HCEC 1CT (cell line): ENCODE measurements at places on chromosomes 3 and 15.
A peak's percentile ranks its signal among the peaks of the same experiment; 100 is the strongest.

GRCh38 chr3:139470199-139470598 is 6.1 kb downstream of the RBP2 start:
- DNase-seq, result no peak

- DNase-seq, result peak; percentile 58
Measured at GRCh38 chr3:64345371-64345770, 120.1 kb upstream of the PRICKLE2 start.

- no peak for DNase-seq
Measured at GRCh38 chr15:98121957-98122356, 161.5 kb downstream of the ARRDC4 start.

DNA sequence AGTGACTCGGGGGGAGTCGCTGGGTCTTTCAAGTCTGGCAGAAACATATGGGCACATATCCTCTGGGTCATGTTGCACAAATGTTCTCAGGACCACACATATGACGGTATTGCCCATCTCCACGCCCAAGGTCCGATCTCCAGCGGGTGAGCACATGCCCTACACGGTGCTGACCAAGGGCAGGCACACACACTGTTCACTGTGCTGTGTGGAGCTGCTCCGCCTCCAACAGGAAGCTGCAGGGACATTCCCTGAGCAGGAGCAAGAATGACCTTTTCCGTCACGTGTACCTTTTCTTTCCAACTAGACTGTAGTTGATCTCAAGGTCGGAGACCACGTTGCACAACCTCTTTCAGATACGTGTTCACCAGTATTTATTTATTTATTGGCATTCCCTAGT is 41.7 kb upstream of the B3GNT5 start:
- DNase-seq, result no peak

- no peak for DNase-seq
Measured at GRCh38 chr3:105653166-105653565, 215.6 kb downstream of the CBLB start.

- DNase-seq, result no peak
Measured at GRCh38 chr3:133441867-133442270, 42.0 kb downstream of the BFSP2 start.

DNA sequence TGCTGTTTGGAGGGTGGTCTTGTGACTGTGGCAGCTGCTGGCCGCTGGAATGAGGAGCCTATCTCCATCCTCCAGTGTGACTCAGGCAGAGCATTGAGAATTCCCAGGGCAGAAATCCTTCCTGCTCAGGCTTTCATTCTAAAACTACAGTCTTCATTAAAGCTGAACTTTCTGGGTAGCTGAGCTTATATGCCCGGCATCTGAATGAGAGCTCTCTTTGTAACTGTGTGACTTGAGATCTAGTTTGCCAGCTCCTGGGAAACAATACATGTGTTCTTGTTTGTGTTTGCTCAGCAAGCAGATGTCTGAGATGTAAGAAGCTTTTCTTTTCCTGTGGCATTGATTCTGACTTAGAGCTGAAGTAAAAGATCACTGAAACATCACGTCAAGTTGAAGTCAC is 22.4 kb downstream of the RLBP1 start:
- DNase-seq, result no peak

DNA sequence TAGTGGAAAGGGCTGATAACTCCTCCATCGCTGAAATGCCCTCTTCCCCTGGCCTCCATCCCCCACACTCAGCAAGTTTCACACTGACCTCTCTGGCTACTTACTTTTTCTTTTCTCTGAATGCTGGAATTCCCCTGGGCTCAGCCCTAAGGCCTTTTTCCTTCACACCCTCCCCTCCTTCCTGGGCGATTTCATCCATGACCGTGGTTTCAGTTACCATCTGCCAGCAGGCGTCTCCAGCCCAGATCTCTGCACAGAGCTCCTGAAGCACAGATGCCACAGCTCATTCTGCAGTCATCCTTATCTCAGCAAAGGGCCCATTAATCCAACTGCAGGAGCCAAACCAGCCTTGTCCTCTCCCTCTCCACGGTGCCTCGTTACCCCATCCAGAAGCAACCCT is 114.0 kb downstream of the RFTN1 start:
- DNase-seq, result peak; percentile 54

GRCh38 chr3:190130696-190131095 is 10.0 kb upstream of the P3H2 start:
- DNase-seq, result no peak

DNA sequence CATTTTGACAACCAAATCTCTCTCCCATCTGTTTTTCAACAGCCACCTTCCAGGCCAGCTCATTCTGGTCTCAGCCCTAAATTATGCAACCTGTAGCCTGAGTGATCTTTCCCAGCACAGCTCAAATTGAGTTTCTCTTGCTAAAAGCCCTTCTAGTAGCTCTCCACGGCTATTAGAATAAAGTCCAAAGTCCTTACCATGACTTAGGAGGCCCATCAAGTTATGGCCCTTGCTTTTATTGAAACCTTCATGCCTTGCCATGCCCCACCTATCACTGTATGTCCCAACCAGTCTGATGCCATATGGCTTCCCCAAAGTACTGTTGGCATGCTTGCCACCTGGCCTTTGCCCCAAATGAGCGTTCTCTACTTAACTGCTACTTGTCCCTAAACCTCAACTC is 303.5 kb upstream of the GADL1 start:
- peak; percentile 6 for DNase-seq

DNA sequence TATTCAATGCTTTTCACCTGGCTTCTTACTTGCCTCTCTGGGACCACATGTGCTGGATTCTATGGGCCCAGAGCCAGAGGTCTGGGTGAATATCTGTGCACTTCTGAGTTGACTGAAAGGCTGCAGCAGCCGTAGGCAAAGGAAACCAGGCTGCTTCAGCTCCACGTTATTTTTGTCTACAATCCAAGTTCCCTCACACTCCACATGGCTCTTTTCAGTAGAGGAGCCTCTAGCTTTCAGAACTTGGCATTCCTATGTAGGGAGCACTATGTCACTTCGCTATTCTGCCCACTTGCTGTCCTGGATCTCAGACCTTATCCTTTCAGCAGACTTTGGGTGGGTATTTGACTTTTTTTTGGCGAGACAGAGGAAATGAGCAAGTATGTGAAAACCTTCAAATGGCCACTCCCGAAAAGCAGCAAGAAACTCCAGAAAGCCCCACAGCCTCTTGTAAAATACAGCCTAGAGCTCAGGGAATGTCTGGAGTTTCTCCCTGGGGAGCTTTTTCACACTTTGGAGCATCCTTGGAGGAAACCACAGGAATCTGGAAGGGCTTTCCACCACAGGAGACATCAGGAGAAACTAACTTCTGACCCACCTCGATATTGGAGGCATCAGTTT is 80.9 kb downstream of the DUT start:
- no peak for DNase-seq

DNA sequence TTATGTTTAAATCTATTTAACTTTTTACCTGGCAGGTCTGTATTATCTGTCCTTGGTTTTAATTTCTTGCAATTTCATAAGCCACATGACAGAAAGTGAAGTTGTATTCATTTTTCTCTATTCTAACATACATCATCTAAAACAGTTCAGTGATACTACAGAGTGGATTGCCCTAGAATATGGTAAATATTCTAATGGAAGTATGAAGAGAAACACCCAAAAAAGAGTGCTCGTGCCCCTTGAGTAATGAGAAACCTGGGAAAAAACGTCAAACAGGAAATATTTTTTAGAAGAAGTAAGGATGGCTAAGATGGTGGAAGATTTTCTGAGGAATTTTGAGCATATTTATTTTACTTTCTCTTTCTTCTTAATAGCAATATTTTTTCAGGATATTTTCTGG is 261.1 kb upstream of the CBLB start:
- DNase-seq, result no peak

GRCh38 chr3:128556907-128557306 is 63.9 kb upstream of the GATA2 start:
- no peak for DNase-seq

DNA sequence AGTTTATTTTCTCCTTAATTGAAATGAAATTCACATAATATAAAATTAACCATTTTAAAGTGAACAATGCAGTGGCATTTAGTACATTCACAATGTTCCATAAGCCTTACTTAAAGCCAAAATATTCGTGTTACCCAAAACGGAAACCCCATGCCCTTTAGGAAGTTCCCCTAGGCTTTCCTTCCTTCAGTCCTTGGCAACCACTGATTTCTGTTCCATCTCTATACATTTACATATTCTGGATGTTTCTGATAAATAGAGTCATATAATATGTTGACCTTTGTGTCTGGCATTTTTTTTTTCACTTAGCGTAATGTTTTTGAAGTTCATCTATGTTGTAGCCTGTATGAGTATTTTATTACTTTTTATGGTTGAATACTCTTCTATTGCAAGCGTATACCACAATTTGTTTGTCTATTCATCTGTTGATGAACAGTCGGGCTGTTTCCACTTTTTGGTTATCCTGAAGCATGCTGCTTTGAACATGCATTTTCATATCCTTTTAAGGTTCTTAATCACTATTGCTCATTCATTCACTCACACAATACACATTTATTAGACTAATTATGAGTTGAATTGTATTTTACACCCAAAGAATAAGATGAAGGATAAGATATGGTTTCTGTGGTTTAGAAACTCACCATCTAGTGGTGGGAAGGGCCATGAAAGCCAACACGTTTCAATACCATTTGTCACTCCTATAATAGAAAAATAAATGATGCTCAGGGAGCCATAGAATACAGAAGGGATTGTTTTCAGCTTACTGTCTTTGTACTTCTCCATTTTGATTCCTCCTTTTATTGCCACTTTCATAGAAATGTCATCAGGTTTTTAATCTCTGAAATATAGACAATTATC is 408.2 kb upstream of the CBLB start:
- no peak for DNase-seq

GRCh38 chr3:12473511-12473910 is 10.8 kb upstream of the TSEN2 start:
- DNase-seq, result no peak

GRCh38 chr3:46888705-46889104 is 11.2 kb downstream of the PTH1R start:
- no peak for DNase-seq

GRCh38 chr3:63456901-63457300 is 178.8 kb downstream of the SYNPR start:
- DNase-seq, result no peak

- peak; percentile 92 for DNase-seq
Measured at GRCh38 chr15:73897441-73898261, 24.3 kb downstream of the TBC1D21 start.

- DNase-seq, result no peak
Measured at GRCh38 chr3:31823184-31823583, 157.9 kb downstream of the OSBPL10 start.

GRCh38 chr3:173745952-173746682 is 348.6 kb downstream of the NLGN1 start:
- DNase-seq, result peak; percentile 71

DNA sequence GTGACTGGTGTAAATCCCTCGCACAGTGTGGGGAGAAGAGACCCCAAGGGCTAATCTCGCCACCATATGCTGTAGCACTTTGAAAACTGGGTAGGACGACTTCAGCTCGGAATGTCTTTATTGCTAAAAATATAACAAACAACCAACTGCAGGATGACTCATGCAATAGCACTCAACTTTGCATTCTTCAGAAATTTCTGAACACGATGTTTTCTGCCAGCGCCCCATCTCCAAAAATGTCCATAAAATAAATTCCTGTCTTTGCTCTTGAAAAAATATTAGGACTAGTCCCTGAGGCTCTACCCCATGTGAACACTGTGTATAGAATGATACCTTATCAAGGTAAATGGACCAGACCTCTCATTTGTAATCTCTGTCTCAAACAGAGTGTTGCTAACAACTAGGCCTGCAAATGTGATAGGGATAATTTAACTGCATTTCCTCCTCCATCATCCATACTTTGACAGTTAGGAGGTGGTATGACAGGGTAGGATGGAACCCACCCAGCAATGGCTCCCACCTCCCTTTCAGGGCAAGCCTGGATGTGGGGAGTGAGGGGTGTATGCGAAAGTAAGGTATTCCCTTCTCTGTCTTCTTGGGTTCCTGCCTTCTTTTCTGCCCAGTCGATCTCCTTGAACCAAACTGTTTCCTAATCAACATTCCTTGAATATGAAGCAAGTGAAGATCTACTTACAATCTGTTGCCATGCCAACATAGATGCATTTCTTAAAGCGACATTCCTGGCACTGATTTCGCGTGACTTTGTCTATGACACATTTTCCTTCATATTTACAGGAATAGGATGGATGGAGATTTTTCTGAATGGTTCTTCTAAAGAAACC is 201.1 kb downstream of the NR1D2 start:
- peak; percentile 98 for DNase-seq

GRCh38 chr3:171468296-171468906 is 8.2 kb upstream of the TNIK start:
- no peak for DNase-seq

DNA sequence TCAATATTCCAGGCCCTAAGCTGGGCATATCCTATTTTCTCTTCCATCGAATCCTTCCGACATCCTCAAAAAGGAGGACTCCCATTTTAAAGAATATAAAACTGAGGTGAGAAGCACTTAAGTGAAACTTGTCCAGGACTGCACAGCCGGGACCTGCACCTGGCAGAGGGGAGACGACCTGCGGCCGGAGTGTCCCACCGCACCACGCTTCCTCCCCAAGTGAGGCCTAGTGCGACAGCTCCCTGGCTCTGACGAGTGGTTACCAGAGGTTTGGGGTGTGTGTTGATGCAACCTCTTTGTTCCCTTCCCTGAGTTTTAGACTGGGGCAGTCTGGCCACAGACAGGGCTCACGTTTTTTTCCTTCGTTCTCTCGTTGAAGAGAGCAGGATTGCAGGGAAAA is 24.9 kb upstream of the ATP2B2 start:
- no peak for DNase-seq

GRCh38 chr3:128347282-128347681 is 119.4 kb downstream of the DNAJB8 start:
- DNase-seq, result no peak

DNA sequence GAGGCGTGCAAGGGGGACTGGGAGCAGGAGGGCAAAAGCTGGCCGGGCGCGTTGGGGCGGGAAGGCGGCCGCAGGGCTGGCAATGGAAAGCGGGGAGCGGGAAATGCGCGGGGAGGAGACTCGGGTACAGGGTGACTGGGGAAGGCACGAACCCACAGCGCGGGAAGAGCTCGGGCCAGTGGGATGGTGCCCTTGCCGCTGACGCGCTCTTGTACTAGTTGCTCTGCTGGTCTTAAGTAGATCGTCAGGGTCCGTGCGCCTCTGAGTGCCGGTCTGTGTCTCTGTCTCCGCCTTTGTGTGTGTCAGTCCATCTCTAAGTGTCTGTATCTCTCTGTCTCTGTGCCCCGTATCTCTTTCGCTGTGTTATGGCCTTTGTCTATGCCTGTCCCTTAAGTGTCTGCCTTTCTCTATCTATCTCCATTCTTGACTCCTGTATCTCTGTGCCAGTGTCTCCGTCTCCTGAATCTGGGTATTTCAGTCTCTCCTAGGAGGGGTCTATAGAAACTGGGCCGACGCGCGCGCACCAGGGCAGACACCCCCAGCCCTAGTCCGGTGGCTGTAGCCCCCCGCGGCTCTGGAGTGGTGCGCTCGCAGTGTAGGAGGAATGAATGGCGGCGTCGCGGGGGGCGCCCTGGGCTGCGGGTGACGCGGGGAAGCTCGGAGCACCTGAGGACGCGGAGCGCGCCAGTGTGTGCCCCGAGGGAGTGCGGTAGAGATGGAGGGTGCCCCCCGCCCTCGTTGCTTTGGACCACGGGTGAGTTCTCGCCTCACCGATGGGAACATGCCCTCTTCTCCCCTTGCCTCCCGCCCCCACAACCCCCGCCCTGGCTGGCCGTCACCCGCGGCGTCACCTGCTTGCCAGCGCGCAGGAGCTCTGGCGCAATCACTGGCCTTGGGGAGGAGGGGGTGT is 756 bp upstream of the CAMK2N2 start:
- DNase-seq, result peak; percentile 15
